ENCODE measurements at places on chromosomes 6 and 20.

GRCh38 chr6:29675561-29675960, 5.4 kb downstream of the ZFP57 start:
- no peak for DNase-seq

GRCh38 chr6:130105996-130106704, 87.8 kb downstream of the L3MBTL3 start:
- no peak for DNase-seq

- no peak for DNase-seq
Measured at GRCh38 chr6:14202947-14203346, 85.4 kb downstream of the CD83 start.

DNA sequence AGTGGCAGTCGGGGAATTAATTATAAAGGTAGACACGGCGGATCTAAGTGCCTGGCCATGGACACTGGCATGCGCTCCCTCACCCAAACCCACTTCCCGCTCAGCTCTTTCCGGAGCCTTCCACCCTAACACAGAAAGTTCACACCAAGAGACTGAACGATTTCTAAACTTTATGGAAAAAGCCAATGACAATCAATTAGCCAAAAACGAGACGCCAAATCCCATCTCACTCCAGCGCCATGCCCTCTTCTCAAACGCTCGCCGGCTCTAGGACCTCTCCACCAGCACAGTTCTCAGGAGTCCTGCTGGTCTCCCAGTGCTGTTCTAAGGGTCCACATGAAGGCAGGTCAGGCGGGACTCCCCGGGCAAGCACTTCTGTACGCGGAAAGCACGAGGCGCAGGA, 641 bp downstream of the SF3B5 start:
- no peak for DNase-seq

GRCh38 chr6:118881440-118882313, 12.3 kb upstream of the ASF1A start:
- DNase-seq = no peak

DNA sequence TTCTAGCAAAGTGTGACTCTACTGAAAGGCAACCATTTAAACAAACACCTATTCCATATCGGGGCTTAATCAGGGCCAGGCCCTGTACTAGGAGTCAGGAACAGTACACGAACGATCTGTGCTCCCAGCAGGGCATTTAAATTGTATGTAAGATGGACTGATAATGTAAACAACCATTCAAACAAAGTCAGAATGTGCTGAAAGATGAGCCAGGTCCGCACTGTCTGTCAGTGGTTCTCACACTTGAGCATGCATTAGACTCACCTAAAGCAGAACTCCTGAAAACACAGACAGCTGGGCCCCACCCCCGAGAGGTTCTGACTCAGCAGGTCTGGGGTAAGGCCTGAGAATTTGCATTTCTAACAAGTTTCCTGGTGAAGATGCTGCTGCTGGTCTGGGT, 81.6 kb downstream of the PXDC1 start:
- no peak for DNase-seq

DNA sequence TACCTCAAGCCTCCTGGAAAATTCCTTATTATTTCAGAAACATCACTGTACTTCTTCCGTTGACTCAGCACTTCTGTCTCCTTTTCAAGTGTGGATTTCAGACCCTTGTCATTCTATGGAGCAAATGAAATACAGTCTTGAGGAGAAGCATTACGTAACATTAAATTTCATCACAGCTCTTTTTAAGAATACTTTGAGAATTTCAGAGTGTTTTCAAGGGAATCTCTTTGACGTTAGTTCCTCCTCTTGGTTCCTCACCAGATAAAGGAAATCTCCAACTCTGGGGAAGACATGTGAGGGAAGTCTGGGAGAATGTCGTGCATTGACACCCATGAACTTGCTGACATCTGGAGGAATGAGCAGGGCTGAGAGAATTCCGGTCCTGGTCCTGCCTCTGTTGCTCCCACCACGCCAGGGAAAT, 32.3 kb downstream of the UST start:
- no peak for DNase-seq

GRCh38 chr6:138267971-138268895, 49.9 kb upstream of the PBOV1 start:
- no peak for DNase-seq

GRCh38 chr6:134854366-134854765, 95.5 kb downstream of the ALDH8A1 start:
- DNase-seq = no peak

- no peak for DNase-seq
Measured at GRCh38 chr6:32852844-32853540, 512 bp downstream of the TAP1 start.

DNA sequence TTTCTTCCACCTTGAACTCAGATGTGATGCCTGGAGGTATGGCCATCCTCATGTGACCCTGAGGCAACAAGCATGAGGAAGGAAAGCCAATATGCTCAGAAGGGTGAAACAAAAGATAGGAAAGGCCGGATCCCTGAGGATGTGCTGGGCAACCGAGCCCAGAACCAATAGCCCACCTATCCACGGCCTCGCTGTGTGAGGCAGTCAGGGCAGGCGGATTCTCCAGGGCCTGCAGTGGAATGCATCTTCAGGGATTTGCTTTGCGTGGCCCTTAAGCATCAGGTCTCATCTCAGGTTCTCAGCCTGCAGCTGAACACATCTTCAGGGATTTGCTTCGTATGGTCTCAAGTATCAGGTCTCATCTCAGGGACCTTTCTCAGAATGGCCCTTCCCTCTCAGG, 139.8 kb downstream of the ANKRD60 start:
- no peak for DNase-seq

GRCh38 chr6:47424436-47424836, 53.2 kb upstream of the CD2AP start:
- DNase-seq = no peak

DNA sequence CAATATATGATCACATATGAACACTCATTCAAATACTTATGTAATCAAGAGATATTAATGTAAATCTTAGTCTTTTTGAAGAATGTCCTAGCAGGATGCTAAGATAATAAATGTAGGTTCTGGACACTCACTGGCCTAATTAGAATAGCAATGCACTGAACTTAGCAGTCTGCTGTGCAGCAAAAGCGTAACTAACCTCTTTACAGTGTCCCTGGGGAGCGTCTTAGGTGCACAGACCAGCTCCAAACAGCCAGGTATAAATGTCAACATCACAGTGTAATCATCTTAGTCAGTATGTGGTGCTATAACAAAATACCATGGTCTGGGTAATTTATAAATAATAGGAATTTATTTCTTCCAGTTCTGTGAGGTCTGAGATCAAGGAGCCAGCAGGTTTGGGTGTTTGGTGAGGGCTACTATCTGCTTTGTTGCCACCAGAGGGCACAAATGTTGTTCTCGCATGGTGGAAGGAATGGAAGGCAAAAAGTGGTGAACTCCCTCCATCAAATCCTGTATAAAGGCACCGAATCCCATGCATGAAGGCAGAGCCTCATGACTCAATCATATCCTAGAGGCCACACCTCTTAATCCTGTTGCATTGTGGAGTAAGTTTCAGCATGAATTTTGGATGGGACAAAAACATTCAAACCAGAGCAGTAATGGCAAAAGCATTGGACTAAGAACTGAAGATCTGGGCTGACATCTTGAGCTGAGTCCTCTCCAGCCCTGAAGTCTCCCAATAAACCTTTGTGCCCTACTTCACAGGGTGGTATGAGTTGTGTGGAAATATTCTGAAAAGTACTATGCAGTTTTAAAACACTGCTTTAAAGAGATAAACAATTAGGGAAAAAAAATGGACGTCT, 41.8 kb upstream of the FOXO3 start:
- DNase-seq = peak; percentile 42

DNA sequence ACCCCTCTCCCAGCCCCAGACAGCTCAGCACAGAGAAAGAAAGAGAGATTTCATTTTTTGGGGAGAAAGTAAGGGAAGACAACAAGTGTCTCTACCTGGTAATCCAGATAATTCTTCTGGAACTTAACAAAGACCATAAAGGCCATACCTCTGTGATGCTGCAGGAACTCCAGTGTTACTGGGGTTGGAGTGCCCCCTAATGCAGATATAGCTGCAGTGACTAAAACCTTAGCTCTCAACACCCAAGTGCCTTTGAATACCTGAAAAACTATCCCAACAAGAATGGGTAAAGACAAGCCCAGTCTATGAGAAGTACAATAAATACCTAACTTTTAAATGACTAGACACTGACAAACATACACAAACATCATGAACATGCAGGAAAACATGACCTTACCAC, 365.3 kb upstream of the PTCHD4 start:
- DNase-seq = no peak

DNA sequence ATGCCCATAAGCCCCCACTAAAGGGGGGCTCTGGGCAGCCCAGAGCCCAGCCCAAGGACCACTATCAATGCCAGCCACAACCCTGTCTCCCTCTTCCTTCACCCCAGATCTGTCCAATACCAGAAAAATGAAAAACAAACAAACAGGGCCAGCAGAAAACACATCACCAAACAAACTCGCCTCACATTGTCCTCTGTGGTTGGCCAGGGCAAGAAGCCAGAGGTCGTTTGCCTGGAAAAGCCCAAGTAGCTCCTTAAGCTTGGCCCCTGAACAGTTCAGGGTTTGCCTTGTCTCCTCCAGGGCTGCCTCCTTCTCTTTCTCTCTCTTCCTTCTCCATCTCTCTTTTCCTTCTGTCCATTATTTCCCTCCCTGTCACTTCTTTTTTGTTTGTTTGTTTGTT, 10.1 kb upstream of the SCUBE3 start:
- no peak for DNase-seq

Measured in SHP77 (cell line).